ENCODE measurements at places on chromosomes 11 and 22.

GRCh38 chr11:6191742-6192141, 7.3 kb upstream of the OR52W1 start:
- DNase-seq = no peak

- DNase-seq = no peak
Observed at GRCh38 chr11:90916706-90917105, 693.9 kb upstream of the CHORDC1 start.

DNA sequence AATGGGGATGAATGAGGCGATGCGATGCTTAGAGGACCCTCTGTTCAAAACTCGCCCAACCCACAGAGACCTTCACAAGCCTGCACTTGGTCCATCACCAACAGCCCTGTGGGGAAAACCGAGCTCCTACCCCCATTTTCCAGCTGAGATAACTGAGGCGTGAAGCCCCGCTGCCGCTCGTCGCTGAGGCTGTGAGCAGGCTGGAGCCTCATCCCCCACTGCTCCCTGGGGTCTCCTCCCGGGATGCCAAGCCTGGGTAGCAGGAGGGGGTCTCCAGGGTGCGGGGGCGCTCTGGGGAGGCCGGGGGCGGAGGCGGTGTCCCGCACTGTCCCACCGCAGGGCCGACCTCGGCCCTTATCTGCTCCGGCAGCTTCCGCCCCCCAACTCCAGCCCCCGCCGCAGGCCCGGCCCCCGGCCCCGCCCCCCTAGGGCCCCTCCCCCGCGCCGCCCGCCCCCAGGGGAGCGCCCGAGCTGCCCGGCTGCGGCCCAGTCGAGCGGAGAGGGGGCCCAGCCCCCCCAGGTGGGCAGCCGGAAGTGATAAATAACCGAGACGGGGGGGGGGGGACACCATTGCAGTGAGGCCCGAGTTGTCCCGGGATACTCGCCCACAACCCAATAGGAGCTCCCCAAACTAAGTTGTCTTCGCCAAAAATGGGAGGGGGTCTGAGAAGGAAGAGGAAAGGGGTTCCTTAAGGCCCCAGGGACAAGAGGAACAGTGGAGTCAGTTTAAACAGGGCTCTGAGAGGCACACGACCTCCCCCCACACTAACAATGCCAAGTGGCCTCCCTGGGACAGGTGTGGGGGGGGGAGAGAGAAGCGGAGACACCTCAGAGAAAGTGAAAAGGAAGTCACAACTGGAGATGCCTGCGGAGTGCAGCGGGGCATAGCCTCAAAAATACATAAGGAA, 8.3 kb upstream of the SLC39A13 start:
- no peak for DNase-seq

DNA sequence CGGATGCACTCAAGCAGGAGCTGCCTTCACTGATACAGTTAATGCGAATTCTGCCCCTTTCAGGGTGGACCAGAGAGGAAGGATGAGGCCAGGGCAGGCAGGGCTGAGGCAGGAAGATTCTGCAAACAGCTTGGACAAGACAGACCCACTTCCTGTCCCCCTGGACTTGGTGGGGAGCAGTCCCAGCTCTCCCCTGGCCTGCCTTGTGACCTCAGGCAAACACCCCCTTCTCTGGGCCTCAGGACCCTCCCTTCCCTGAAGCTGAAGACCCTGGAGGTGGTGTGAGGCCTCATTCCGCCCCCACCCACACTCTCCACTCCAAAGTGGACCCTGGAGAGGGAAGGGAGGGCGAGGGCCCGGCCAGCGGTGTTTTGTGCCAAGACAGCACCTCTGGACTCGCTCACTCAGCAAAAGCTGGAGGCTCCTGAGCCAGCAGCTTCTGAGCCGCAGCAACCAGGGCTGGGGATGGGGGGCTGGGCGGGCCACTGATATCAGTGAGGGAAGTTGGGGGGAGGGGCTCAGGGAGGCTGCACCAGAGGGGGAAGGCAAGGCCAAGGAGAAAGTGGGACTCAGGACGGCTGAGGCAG, 8.5 kb downstream of the RAB3IL1 start:
- no peak for DNase-seq

DNA sequence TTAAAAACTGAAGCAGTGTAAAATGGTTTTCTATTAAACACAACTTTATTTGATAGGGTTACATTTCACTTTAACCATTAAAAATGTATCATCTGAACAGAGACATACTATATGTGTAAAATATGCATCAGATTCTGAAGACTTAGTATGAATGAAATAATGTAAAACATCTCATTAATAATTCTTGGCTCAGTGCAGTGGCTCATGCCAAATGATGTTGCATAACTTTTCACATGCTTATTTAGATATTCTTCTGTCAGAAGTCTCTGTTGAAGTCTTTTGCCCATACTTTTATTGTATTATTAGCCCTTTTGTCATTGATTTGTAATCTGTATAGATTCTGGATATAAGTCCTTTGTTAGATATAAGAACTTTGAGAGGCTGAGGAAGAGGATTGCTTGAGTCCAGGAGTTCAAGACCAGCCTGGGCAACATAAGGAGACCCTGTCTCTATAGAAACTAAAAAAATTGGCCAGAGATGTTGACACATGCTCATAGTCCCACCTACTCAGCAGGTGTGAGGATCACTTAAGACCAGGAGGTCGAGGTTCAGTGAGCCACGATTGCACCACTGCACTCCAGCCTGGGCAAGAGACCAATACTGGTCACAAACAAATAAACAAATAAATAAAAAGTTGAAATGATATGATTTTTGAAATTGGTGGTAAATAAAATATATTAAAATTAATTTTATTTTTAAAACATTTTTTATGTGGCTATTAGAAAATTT, 73.8 kb upstream of the PARVA start:
- DNase-seq = no peak

GRCh38 chr22:32827049-32827602, 25.6 kb downstream of the TIMP3 start:
- DNase-seq = no peak
